NCI-H510A (cell line): ENCODE measurements at places on chromosomes 7 and 10.

GRCh38 chr10:25875556-25876165 lies 58.4 kb upstream of the MYO3A start:
- peak; percentile 0 for DNase-seq

DNA sequence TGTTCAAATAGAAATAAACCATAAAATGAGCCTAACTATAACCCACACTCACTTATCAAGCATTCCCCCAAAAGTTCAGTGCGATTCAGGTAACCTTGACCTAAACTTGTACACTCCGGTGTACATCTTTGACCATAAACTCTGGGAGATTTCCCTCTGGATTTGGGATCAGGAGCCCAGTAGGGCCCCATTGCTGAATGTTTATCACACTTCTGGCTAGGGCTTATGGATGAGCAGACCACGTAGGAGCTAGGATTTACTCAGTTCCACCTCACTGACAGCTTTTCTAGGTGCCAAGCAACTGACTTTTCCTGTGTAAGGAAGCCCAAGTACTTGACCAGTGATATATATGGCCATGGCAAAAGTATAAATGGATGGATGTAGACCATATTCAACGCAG lies 113.7 kb downstream of the SVOPL start:
- no peak for DNase-seq

GRCh38 chr7:140242057-140243031 lies 65.6 kb upstream of the KDM7A start:
- DNase-seq, result no peak

- DNase-seq, result no peak
Measured at GRCh38 chr10:12534824-12535223, 185.5 kb downstream of the CAMK1D start.

DNA sequence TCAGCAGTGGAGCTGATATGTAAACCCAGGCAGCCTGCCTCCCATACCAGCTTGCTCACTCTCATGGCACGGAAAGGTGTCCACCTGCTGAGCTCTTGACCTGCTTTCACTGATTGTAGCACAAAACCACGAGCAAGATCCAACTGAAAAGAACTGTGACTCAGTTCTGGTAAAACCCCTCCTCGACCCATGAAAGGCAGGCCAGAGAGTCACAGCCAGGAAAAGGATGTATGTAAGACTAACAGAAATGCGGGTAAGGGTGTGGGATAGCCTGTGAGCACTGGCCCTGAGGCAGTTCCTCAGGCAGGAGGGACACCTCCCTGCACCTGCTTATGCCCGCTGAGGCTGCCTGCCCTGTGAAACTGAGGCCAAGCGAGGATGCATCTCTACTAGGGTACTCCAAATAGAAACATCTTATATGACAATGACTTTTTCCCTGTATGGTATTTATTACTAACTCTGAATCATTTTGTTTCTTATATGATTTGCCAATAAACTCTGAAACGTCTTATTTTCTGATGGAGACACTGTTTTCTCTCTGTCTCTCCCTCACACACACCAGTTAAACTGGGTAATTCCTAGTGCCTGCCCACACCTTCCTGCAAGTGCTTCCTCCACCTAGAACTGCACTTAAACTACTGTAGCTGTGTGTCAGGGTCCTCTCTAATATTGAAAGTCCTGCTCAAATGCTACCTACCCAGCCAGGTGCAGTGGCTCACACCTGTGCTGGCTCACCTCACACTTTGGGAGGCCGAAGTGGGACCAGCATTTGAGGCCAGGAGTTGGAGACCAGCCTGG lies 73.3 kb upstream of the GHITM start:
- DNase-seq, result no peak

- no peak for DNase-seq
Measured at GRCh38 chr7:92827464-92828120, 8.8 kb downstream of the CDK6 start.

GRCh38 chr7:40008223-40008815 lies 58.3 kb downstream of the CDK13 start:
- no peak for DNase-seq

DNA sequence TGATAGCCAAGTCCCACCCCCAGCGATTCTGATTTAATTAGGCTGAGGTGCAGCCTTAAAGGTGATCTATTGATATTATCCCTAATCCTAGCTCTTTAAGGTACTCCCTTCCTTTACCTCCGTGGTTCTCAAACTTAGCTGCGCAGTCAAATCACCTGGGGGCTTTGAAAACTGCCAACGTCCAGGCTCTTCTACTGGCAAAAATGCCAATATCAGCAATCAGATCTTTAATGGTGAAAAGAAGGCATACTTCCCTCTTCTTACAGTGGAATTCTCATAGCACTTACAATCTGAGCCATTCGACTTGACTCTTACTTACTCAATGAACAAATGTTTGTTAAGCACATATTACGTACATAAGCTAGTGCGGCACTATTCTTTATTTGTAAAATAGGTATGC lies 704 bp upstream of the SLC35B4 start:
- DNase-seq, result no peak

- DNase-seq, result no peak
Measured at GRCh38 chr7:51082096-51082840, 234.3 kb downstream of the COBL start.

DNA sequence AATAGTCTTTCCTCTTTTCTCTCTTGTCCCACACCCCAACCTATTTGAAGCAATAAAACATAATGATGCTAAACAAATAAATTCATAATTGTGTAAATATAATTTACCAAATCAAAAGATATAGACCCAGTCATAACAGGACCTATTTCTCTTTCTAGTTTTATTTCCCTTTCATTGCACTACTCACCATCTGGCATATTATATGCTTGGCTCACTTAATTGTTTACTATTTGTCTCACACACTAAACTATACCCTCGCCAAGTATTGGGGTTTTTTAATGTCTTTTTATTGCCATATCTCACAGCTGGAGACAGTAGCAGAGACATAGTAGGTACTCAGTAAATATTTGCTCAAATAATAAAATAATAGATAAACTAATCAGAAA lies 597.5 kb upstream of the PCDH15 start:
- DNase-seq, result no peak

DNA sequence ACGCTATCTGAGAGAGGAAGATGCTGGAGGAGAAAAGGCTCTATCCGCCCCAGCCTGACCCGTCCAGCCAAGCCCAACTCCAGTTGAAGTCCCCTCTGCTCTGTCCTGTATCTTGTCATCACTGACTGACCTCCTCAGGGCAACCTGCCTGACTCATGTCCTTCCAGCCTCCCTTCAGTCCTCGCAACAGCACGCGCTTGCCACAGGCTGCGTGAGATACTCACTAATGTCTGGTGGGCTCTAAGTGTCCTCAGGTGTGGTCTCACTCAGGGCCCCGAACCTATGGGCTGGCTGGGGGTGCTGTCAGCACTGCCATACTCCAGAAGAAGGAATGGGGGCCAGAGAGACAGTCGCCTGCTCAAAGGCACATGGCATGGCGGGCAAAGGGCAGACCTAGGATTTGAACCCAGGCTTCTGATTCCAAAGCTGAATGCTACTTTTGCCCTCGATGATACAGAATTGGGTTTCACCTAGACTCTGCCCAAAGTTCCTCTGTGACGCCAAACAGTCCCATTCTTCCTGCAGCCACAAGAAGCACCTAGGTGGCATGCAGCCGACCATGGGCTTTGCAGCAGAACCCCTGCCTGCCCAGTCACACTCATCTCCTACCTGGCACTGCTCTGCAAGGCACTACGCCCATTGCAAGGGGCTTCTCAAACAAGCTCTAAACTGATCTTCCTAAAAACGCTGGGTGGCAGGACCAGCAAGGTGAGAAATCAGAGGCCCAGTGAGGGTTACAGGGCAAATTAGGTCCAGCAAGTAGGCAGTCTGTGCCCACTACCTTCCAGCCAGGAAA lies 8.5 kb downstream of the FAM53B start:
- no peak for DNase-seq

GRCh38 chr10:84899268-84899667 lies 570.9 kb downstream of the CCSER2 start:
- DNase-seq, result no peak

DNA sequence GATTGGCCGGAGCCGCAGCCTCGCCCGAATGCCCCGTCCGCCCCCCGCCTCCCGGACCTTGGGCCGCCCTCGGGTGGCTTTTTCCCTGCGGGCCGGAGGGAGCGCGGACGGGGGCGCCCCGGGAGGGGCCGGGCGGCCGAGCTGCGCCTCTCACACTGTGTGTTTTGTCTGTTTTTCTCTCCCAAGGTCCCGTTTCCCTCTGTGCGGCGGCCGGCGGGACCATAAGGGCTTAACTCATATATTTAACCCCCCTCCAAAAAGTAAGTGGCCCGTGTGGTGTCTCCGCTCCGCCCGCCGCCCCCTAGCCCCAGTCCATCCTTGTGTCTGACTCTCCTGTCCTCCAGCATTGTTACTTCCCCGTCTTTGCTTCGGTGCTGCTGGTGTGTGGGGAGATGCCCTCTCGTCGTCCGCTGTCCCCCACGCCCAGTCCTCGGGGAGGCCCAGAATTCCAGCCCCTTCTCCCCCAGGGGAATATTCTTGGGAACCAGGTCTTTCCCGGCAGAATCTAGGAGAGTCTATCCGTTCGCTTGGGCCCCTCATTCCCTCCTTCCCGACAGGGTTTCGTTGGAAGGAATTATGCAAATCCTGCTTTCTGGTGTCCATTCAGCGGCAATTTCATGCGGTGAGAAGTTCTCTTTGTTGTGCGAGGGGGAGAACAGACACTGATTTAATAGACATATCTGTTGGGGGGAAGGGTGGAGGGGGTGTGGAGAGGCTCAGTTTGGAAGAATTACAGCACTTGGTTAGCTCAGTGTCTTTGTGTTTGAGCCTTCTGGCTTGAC lies 1.3 kb downstream of the LCOR start:
- DNase-seq, result no peak

- DNase-seq, result no peak
Measured at GRCh38 chr7:99078416-99078815, 65.5 kb downstream of the SMURF1 start.

- no peak for DNase-seq
Measured at GRCh38 chr10:92387289-92387940, 96.4 kb downstream of the MARCHF5 start.

- DNase-seq, result no peak
Measured at GRCh38 chr10:75565286-75566251, 134.1 kb downstream of the LRMDA start.

DNA sequence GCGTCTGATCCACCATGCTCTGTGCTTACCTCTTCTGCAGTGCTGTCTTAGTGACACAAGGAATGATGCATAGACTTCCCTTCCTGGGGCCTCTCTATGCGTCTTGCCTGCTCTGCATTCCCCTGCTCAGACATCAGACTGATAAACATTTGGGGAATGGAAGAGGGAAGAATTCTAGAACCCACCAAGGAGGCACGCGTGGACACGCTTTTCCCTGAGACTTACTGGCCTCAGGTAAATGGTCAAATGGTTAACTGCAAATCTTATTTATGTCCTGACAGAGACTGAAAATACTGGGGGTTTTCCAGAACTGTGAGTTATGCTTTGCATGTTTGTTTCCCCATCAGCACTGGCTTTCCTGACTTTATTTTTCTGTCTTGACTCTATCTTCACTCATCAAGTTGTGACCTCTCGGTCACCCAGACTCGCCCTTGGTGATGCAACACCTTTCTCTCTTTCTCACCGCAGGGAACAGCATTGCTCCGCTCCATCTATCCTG lies 285.9 kb upstream of the FZD8 start:
- no peak for DNase-seq

DNA sequence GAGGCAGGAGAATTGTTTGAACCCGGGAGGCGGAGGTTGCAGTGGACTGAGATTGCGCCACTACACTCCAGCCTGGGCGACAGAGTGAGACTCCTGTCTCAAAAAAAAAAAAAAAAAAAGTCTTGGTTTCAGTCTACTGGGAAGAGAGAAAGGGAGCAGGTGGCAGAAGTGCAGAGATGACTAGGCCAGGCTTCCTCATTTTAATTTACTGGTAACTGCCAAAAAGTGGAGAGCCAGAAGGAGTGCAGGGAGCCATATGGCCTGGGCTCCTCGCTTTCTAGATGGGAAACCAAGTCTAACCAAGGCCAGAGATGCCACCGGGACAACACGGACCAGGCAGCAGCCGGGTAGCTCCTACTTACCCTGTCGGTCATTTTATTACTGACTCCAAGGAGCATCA lies 12.2 kb downstream of the SEPHS1 start:
- no peak for DNase-seq

- no peak for DNase-seq
Measured at GRCh38 chr7:30866939-30867338, 44.7 kb upstream of the AQP1 start.

DNA sequence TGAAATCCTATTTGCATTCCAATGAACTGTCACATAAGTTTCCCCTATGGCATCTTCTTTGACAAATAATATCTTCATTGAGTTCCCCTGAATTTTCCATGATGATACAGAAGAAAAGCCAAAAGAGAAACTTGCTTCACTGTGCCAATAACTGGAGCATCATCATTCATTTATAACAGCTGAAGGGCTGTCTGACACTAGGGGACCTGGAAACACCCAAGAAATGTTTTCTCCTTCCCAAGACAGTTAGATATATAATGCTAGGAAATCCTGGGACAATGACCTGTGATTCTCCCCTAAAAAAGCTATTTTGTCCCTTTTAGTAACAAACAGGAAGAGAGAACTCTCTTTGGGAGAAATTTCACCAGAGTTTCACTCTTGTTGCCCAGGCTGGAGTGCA lies 133.6 kb downstream of the SEMA3C start:
- no peak for DNase-seq

DNA sequence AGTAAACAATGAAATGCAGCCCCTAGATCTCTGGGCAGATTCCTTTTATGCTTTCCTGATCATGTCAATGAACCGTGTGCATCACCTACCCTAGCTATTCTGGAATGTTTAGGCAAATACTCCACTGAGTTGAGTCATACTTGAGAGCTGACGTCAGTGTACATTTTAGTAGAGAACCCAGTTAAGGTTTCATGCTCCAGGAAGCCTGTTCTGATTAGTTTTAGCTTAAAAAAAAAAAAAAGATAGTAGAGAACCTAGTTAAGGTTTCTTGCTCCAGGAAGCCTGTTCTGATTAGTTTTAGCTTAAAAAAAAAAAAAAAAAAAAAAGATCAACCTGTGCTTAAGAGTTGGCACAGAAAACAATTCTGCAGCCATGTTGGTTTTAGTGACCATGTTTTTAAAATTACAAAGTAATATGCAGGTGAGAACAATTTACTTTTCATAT lies 3.7 kb upstream of the MCU start:
- no peak for DNase-seq

DNA sequence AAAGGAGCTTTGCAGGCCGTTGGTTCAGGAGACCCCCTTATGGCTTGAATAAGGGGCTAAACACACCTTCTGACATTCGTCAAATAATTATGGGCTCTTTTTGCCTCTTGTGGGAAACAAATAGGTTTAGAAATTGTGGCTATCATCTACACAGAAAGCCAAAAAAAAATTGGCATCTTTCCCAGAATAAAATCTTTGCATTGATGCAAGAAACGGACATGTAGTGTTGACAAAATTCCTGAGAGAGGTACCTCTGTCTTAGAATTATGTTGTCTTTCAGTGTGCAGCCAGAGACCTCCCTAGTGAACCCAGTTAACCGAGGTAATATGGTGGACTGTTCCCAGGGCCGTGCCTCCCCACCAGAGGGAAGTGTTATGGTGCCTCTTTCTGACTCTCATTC lies 283.9 kb downstream of the SDHAF3 start:
- no peak for DNase-seq

DNA sequence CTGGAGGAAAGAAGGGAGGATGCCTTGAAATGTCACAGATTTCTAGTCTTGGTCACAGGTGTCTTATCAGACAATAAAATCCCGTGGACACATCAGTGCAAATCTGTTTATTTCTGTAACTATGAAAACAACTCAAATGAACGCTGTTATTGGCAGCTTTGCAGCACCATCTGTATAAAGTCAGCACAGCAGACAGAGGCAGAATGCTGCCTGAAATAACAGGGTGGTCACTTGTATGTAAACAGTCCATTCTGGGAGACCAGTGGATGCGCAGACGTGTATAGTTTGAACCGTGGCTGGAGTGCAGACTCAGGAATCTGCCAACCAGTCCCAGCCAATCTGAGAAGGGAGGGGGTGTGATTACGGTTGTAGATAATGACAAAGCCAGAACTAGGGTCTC lies 54.8 kb downstream of the SEC23IP start:
- no peak for DNase-seq
